HFFc6 (cell line): ENCODE measurements at places on chromosomes 6 and 20.

DNA sequence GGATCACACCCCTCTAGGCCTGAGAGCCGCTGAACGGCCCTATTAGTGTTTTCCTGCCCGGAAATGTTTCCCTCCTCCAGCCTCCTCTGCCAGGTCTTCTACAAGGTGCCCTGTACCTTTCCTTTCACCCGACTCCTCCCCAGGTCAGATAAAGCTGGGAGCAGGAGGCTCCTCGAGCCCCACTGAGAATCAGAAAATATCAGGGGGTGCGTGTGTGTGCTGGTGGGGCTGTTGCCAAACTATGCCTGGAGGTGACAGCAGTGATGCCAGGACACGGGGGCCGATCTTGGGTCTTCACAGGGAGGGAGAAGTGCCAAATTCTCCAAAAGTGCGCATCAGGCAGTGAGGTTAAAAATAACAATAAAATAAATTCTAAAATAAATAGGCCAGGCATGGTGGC, 222.8 kb upstream of the RREB1 start:
- no peak for DNase-seq
- no peak overlapping the region for H3K4me3 ChIP-seq
- no peaks in the 10 kb centered on the region for H3K36me3 ChIP-seq
- peaks cover 9% of the 10 kb centered on the region for H3K27me3 ChIP-seq
- no peak overlapping the region for H3K27ac ChIP-seq
- H3K4me1 ChIP-seq, result no peaks in the 10 kb centered on the region; the same call in 1 of the 2 replicates

DNA sequence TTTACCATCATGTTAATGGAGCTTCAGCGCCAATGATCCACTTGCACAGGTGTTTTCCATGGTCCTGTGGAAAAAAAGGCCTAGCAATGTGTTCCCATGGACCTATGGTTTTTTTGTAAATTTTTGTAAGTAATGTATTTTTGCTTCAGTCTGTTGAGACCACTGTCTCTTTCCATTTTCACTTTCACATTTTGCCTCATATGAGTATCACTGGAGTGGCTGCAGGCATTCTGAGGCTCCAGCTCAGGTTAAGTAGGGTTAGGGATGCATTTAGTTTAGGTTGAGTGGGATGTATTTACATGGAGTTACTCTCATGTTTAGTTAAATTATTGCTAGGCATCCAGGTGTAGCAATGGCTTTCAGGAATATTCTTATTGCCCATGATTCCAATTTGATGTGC, 19.2 kb upstream of the LMBRD1 start:
- no peak for DNase-seq
- H3K4me1 ChIP-seq, result no peaks in the 10 kb centered on the region
- no peak overlapping the region for H3K27ac ChIP-seq
- H3K4me3 ChIP-seq, result no peak overlapping the region
- no peaks in the 10 kb centered on the region for H3K36me3 ChIP-seq

DNA sequence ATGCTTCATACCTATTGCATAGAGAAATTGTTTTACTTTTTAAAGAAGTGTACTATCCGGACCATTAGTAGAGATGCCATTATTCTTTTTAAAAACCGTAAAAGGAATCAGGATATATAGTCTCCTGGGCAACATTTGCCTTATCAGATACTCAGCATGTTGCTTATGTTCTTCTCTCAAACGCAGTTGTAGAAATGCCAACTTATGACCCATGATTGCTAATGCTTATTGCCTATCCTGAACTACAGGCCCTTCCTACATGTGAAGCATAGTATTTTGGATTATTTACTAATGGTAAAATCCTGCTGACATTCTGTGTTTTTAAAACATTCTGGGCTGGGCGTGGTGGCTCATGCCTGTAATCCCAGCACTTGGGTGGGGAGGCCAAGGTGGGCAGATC, 99.5 kb downstream of the FOXO3 start:
- peaks cover 55% of the 10 kb centered on the region for H3K4me1 ChIP-seq
- no peak overlapping the region for H3K4me3 ChIP-seq
- no peak overlapping the region for H3K27ac ChIP-seq
- peaks cover 15% of the 10 kb centered on the region; the same call in 1 of the 2 replicates for H3K36me3 ChIP-seq

GRCh38 chr20:55264703-55265239, 740.5 kb downstream of the CBLN4 start:
- H3K36me3 ChIP-seq, result no peaks in the 10 kb centered on the region; the same call in 1 of the 2 replicates
- no peaks in the 10 kb centered on the region for H3K4me1 ChIP-seq
- H3K27me3 ChIP-seq, result no peaks in the 10 kb centered on the region; the same call in 1 of the 2 replicates
- H3K27ac ChIP-seq, result no peak overlapping the region

DNA sequence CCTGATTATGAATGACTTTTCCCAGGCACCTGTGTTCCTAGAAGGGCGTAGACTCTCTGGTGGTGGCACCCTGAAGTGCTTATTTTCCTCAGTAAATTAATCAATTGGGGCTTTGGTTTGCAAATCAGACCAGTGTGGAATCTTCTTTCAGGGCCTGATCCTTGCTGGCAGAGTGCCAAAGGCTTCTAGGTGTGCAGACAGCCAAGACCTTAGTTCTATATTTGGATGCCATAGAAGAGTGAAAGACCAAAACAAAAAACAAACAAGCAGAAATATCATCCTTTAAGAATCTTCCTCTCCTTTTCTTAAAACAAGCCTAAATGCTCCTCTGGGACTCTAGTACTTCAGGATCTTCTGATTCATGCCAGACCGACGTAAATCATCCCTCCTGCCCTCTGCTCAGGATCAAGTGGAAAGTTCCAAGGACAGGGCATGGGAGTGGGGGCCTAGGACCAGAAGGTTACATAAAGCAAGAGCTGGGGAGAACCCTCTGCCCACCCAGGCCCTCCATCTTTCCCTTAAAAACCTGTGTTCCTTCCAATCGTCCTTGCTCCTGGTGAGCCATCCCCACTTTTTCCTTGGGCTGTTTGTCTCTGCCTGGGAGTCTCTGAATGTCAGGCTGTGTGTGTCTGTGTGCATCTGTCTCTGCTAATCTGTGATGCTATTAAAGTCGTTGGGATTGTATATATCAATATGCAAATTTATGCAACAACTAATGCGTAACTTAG, 70.5 kb upstream of the MYLIP start:
- no peak overlapping the region for H3K27ac ChIP-seq
- no peaks in the 10 kb centered on the region for H3K36me3 ChIP-seq
- no peak overlapping the region for H3K4me3 ChIP-seq
- H3K27me3 ChIP-seq, result peaks cover 3% of the 10 kb centered on the region; the same call in 1 of the 2 replicates
- no peak for DNase-seq

GRCh38 chr6:78400076-78400475, 467.3 kb upstream of the IRAK1BP1 start:
- H3K27me3 ChIP-seq, result no peaks in the 10 kb centered on the region
- H3K4me3 ChIP-seq, result no peak overlapping the region
- H3K4me1 ChIP-seq, result no peaks in the 10 kb centered on the region
- H3K27ac ChIP-seq, result no peak overlapping the region
- DNase-seq, result no peak
- no peaks in the 10 kb centered on the region for H3K36me3 ChIP-seq

DNA sequence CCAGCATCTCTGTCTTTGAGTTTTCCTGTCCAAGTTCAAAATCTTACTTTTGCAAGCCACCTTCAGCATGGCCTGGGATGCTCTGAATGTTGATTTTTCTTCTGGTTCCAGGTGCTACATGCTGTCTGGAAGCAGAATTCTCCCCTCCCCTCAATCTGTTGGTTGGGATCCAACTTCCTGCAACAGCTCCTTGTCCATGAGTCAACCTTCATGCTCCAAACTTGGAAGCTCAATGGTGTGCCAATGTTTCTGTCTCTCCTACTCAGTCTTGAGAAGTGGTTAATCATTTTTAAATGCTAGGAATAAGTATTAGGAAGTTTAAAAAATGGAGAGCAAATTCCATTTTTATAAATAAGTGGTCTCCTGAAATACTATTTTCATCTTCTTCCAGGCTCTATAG, 33.2 kb upstream of the PLEKHG1 start:
- no peaks in the 10 kb centered on the region for H3K36me3 ChIP-seq
- H3K27me3 ChIP-seq, result no peaks in the 10 kb centered on the region; the same call in none of the 2 replicates
- no peak overlapping the region for H3K4me3 ChIP-seq
- no peak for DNase-seq
- H3K4me1 ChIP-seq, result no peaks in the 10 kb centered on the region

- peak; percentile 5 for DNase-seq
- no peaks in the 10 kb centered on the region for H3K36me3 ChIP-seq
- no peak overlapping the region for H3K27ac ChIP-seq
- peaks cover 18% of the 10 kb centered on the region for H3K27me3 ChIP-seq
Measured at GRCh38 chr20:9617940-9618339, 103.5 kb downstream of the LAMP5 start.

- no peaks in the 10 kb centered on the region for H3K4me1 ChIP-seq
- DNase-seq, result no peak
- no peaks in the 10 kb centered on the region for H3K27me3 ChIP-seq
- no peak overlapping the region for H3K4me3 ChIP-seq
- no peak overlapping the region for H3K27ac ChIP-seq
- no peaks in the 10 kb centered on the region for H3K36me3 ChIP-seq
Measured at GRCh38 chr6:119240257-119241110, 109.1 kb downstream of the MAN1A1 start.

- H3K27ac ChIP-seq, result no peak overlapping the region
- H3K36me3 ChIP-seq, result no peaks in the 10 kb centered on the region; the same call in 1 of the 2 replicates
Measured at GRCh38 chr20:19427480-19427879, 215.0 kb downstream of the SLC24A3 start.

DNA sequence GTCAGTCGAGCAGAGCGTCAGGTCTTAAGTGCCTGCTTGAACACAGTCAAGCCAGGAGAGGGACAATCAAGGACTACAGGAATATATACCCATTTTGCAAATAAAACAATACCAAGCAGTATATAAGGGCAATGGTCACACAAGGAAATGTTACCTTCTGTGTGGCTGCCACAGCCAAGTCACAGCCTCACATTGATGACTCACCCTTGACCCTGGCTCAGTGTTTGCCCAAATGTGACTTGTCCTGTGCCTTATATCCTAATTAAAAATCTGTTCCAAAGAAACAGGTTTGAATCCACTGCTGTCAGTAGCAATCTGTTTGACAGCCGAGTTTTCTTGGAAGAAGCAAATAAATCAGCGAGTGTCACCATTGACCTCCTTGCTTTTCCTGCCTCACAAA, 34.3 kb downstream of the C6orf89 start:
- peaks cover 48% of the 10 kb centered on the region for H3K36me3 ChIP-seq
- no peak overlapping the region for H3K4me3 ChIP-seq
- peaks cover 61% of the 10 kb centered on the region for H3K4me1 ChIP-seq
- H3K27me3 ChIP-seq, result no peaks in the 10 kb centered on the region

DNA sequence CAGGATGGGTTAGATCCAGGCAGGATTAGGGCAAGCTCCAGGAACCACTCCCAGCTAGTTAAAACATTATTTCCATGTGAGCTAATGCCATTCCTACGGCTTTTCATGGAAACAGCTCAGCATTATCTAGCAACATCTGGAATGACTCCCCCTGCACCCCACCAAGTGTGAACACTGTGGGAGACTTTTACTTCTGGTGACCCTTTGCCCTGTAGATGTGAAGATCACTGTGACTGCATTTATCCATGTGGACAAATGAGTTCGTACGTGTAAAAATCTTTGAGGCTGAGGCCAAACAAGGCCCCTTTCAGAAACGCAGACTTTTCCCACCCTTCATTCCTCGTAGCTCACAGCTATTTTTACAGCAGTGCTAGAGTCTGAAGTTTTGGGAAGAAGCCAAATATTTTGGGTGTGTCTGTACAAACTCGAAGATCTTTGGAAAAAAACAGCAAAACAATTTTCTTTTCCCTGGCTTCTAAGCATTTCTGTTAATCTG, 221.8 kb upstream of the SOX4 start:
- peak; percentile 29 for DNase-seq
- no peaks in the 10 kb centered on the region for H3K36me3 ChIP-seq
- H3K27me3 ChIP-seq, result peaks cover 12% of the 10 kb centered on the region
- no peak overlapping the region for H3K4me3 ChIP-seq

DNA sequence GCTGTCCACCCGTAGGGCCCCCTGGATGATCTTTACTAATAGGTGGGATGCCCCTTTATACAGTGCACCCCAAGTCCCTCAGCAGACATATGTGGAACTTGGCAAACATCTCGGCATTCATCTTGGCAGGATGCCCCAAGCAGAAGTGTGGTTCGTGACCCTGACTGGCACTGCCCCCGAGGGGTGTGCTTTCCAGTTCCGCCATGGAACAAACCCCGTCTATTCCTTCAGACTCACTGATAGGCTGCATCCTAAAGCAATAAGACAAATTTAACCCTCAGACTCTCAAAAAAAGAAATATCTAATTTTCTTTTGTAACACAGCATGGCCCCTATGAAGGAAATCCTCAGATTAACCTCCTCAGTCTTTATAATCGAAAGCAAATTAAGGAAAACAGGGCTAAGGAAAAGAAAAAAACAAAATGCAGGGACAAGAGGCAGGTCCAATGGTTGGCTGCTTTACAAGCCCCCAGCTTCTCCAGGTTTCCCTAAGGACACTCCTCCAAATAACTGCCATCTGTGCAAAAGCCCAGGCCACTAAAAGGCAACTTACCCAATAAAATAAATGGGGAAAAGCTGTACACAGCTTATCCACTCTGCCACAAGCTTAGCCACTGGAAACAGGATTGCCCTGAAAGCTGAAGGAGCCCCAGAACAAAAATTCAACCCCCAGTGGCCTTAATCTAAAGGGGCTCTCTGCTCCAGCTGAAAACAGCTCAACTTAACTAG, 30.5 kb upstream of the RIPK1 start:
- H3K4me1 ChIP-seq, result peaks cover 13% of the 10 kb centered on the region
- H3K27me3 ChIP-seq, result peaks cover 25% of the 10 kb centered on the region

- H3K4me3 ChIP-seq, result no peak overlapping the region
- H3K4me1 ChIP-seq, result no peaks in the 10 kb centered on the region
- no peak overlapping the region for H3K27ac ChIP-seq
- peaks cover 5% of the 10 kb centered on the region; the same call in 1 of the 2 replicates for H3K27me3 ChIP-seq
- H3K36me3 ChIP-seq, result no peaks in the 10 kb centered on the region; the same call in 1 of the 2 replicates
- no peak for DNase-seq
Measured at GRCh38 chr6:168725802-168726201, 284.8 kb downstream of the SMOC2 start.

DNA sequence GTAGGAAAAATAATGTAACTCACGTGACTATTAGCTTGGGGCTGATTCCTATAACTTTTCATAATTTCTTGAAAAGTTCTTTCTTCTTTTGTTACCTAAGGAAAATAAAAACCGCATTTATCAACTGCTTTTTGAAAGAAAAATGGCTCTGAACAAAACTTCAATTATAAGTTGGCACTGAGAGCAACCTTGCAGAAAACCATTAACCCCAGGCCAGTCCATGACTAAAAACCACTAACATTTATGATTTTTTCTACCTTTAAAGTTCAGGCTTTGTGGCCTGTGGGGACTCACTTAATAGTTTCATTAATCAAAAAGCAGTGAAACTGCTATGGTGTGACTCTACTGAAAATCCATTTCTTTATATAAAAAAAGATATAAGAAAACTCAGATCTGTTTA, 69.1 kb upstream of the SAMHD1 start:
- no peak overlapping the region for H3K27ac ChIP-seq
- H3K36me3 ChIP-seq, result peaks cover 10% of the 10 kb centered on the region
- no peaks in the 10 kb centered on the region; the same call in 1 of the 2 replicates for H3K27me3 ChIP-seq
- H3K4me3 ChIP-seq, result no peak overlapping the region

DNA sequence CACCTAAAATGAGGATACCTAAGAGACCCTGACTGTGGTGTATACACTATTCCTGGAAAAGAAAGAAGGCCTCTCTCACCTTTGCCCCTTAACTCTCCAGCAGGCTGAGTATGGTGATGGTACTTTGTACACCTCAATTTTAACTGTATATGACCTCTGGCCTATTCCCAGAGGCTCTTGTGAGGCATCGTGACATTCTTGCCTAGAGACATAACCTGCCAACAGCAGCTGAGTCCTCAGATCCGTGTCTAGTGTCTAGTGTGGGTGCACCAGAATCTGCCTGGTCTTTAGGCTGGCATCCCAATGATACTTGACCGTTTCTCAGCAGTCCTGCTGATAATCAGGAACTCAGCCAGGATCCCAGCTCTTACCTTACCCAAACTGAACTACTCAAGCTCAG, 20.0 kb downstream of the TP53INP2 start:
- no peaks in the 10 kb centered on the region for H3K27me3 ChIP-seq
- H3K27ac ChIP-seq, result no peak overlapping the region
- H3K4me1 ChIP-seq, result peaks cover 10% of the 10 kb centered on the region
- H3K36me3 ChIP-seq, result peaks cover 22% of the 10 kb centered on the region
- no peak overlapping the region for H3K4me3 ChIP-seq
